Stimulated activated CD4-positive, alpha-beta T cell treated with anti-CD3 and anti-CD28 coated beads, Interleukin-12 subunit alpha, Interleukin-12 subunit beta, amount 100 ng/mL, for 48 hours (primary cell): ENCODE measurements at places on chromosomes 3 and 15.

DNA sequence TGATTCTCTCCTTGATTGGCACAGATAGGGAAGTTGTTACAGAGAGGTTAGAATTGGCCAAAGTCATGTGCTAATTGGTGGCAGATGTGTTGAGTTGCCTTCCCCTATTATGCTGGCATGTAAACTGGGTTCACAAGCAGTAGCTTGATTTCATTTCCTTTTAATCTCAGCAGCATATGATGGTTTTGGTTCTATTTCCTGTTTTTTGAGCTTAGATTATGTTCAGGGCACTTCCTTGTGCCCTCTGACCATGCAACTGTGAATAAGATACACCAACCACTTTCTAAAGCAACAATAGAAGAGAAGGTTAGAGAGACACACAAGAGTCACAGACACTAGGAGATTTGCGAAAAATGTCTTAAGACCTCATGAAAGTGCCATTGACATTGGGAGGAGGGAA lies 16.5 kb downstream of the HPS3 start:
- no peak for DNase-seq

GRCh38 chr3:69248436-69248835 lies 126.0 kb upstream of the LMOD3 start:
- DNase-seq = no peak

DNA sequence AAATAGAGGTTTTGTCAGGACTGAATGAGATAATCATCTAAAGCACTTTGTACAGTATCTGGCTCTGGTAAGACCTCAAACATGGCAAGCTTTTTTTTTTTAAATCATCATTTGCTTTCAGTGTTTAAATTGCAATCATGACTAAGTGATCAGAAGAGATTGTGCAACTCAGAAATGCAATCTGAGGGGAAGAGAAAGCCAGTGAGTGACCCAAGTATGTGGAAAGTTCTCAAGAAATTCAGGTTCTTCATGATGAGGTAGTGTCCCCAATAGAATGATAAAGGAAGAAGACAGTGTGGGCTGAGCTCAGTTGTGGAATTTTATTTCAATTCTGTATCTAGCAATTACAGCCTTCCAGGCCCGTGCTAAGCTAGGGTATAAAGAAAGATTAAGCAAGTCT lies 132.2 kb upstream of the TBC1D5 start:
- no peak for DNase-seq

DNA sequence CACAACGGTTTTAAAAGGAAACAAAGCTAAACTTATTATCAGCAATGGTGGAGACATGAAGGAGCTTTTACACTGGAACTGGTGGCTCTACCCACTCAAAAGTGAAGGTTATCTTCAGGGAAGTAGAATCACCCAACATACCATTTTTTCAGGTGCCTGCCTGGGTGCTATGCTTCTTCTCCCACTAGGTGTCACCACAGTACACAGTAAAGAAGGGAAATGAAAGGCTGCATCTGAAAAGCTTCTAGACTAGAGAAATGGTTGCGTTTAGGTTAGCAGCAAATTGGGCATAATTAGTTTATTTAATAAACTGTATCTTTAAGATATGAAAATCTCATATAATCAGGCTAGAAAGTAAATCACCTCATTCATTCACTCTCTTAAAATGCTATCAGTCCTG lies 47.0 kb upstream of the SELENOK start:
- DNase-seq = no peak

- no peak for DNase-seq
Measured at GRCh38 chr3:108907194-108907593, 46.5 kb downstream of the GUCA1C start.

GRCh38 chr3:44439499-44440295 lies 37.8 kb downstream of the ZNF445 start:
- peak; percentile 59 for DNase-seq

DNA sequence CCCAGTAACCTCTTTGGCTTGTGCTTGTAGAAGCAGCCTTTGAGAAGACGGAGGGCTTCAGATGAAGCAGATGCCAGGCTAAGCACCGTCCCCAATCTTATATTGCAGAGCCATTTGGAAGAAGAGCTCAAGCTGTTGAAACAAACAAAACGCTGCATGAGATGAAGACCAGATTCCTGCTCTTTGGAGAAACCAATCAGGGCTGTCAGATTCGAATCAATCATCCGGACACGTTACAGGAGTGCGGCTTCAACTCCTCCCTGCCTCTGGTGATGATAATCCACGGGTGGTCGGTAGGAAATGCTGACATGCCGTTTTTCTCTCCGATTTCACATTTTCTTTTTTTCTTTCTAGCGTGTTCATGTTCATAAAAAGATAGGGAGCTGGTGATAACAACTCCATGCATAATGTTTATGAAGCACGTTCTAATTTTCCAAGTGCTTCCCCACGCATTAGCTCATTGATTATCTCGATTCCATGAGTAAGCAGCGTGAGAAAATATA lies 106.5 kb downstream of the LIPC start:
- DNase-seq = no peak

DNA sequence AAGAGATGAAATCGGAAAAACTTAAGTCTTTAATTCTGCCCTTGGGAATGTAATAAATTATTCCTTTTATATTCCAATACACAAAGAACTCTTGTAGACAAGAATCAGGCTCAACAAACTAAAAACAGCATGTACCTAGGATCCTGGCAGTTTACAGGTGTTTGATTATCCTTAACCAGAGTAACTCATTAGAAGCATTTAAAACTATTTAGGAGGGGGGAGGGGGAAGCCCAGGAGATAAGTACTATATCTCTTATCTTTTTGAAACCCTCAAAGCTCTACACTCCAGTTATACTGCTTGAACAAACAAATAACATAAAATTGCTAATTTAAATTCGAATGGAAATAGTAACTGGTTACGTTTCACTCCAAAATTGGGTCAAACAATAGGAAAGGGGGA lies 1.9 kb downstream of the CNBP start:
- DNase-seq = no peak

DNA sequence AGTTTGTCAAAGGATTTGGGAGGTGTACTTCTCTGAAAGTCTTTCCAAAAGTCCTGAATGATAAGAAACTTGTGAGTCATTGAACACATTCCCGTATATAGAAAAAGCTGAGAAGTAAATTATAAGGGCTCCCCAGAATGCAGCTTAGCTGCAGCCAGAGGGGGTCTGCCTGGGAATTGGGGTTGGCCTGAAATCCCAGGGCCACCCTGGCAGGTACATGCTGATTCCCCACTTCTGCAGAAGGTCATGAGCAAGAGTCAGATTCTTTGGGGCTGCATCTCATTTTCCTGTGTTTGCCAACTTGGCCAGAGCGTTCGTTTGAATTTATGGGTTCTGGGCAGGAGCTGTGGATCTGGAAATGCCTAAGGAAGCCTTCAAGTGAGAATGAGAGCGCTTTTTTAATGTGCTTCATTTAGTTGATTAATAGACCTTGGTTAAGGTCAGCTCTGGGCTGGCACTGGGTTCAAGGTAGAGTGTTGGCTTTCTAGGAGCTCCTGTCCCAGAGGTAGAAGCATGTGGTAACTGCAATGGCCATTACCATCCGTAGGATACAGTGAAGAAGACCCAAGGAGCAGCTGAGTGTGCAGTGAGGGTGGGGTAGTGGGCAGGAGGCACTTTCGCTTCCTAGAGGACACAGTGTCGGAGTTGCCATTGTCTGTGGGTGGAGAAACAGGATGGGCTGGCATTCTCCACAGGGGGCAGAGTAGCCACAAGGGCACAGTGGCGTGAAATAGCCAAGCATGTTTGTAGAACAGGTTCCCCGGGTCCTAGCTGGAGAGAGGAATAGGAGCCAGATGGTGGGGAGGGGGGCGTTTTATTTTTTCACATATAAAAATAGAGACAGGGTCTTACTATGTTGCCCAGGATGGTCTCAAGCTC lies 3.2 kb downstream of the SLC6A6 start:
- no peak for DNase-seq

- no peak for DNase-seq
Measured at GRCh38 chr15:51798281-51798680, 31.2 kb upstream of the TMOD3 start.

GRCh38 chr3:197181741-197182140 lies 116.7 kb downstream of the DLG1 start:
- DNase-seq = no peak

DNA sequence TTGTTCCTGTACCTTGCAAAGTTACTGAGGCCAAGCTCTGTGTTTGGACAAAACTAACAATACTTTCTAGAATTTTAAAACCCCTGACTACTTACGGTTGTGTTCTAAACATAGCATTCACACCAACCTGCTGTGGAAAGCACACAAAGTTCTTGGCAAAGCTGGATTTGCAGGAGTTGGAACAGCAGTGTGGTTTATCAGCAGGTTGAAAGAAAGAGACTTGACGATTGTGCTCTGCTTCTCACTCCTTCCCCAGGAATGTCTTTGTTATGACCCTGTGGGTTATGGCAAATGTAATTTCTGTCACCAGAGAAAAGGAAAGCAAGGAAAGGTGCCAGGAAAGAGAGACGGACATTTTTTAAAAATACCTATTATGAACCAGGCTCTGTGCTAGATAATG lies 165.5 kb upstream of the TGFBR2 start:
- DNase-seq = no peak

GRCh38 chr3:51727500-51727899 lies 20.6 kb downstream of the GRM2 start:
- DNase-seq = no peak

- DNase-seq = no peak
Measured at GRCh38 chr3:189631409-189631808, 220 bp downstream of the TP63 start.

GRCh38 chr15:35728219-35728940 lies 182.4 kb upstream of the DPH6 start:
- DNase-seq = no peak

- no peak for DNase-seq
Measured at GRCh38 chr3:129330409-129330808, 51.7 kb downstream of the HMCES start.

- no peak for DNase-seq
Measured at GRCh38 chr3:126883241-126883640, 99.7 kb upstream of the PLXNA1 start.

- no peak for DNase-seq
Measured at GRCh38 chr15:25323420-25323819, 115.4 kb downstream of the UBE3A start.

DNA sequence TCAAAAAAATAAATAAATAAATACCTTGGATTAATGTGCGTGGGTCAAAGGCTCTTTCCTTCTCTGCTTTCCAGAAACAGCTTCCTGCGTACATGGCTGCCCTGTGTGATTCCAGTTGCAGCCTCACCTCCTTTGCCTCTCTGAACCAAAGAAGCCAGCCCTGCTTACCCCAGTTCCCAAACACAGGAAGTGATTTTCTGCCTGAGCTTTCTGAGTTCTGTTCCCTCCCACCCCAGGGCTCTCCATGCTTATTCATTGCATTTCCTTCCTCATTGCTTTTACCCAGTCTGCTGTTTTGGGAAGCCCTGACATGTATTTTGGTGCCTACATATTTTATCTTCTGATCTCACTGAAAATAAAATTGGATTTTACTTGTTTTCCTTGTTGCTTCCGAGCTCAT lies 15.4 kb downstream of the ZSCAN2 start:
- no peak for DNase-seq

DNA sequence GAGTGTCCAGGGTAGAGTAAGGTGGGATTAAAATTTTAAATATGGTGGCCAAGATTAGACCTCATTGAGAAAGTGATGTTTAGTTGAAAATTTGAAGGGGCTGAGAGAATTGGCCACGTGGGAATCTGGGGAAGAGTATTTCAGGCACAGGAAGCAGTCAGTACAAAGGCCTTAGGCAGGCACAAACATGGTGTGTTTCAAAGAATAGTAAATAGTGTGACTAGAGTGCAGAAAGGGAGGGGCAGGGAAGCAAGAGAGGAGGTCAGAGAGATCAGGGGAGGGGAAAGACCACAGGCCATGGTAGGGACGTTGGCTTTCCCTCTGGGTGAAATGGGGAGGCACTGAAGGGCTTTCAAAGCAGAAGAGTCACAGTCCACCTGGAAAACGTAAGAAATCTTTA lies 36.6 kb upstream of the POMGNT2 start:
- DNase-seq = no peak

- DNase-seq = no peak
Measured at GRCh38 chr3:45551214-45552010, 43.1 kb upstream of the LIMD1 start.

GRCh38 chr3:128079823-128080222 lies 27.6 kb downstream of the SEC61A1 start:
- DNase-seq = no peak

DNA sequence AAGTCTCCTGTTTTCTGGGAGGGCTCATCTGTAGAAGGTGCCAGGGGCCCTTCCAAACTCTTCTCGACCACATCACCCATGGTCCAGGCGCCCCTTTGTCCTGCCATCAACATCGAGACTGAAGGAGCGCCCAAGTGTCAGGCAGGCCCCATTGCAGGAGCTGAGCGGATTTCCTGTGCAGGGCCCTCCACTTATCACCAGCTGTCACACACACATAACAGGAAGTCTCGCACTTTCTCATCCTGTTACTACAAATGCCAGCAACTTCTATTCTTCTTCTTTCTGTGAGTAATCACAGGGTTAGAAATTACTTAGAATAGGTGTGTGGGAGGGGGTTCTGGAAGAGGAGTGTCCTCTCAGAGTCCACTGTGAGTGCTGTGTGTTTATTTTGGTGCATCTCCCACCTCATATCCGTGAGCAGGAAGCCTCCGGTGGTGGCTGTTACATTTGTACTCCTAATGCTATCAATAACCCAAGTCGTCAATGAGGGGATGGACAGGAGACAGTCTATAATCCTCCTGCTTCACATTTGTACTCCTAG lies at the start of gene KLHL6:
Gene KLHL6 (minus strand): TSS at position 166 of the 541 bp plus-strand sequence. CDS start 53 bp downstream, at position 113.
- DNase-seq = peak; percentile 66
